H1 (cell line): ENCODE measurements at places on chromosomes 4 and X. TPM values are rescaled to one million over a fixed set of nuclear protein-coding genes. Genes with fewer than 3 reads are reported as not detected.

MUC7 gene
- not detected in 2 replicates for total RNA-seq

VSIG1 gene
- total RNA-seq: 1.6 and 2.2 TPM in 2 replicates

NAA11 gene
- not detected in 2 replicates for total RNA-seq

DNA sequence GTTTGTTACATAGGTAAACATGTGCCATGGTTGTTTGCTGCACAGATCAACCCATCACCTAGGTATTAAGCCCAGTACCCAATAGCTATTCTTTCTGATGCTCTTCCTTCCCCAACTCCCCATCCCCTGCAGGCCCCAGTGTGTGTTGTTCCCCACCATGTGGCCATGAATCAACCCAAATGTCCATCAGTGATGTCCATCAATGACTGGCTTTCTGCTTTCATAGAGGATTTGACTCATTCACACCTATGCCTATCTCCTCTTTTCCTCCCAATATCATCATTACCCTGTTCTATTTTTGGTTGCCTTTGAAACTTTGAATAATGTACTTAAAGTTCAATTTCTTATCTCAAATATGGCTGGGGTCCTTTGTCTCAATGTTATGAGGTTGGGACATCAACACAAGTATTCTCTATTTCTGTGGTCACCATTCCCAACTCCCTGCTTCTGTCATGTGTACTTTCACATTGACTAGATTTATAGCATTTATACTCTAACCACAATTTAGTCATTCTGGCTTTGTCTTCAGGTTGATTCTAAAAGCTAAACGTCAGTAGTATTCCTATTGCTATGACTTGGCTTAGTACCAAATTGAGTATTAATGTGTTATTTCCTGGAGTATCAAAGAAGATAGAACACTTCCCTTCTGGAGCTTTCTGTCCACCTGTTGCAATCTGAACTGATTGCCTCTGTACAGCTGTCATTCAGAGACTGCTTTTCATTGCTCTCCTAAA is 107.2 kb downstream of the TAB3 start:
- DNase-seq: no peak

GRCh38 chr4:131302108-131302507 is 1847.0 kb upstream of the PCDH10 start:
- no peak for DNase-seq

- no peak for DNase-seq
These were observed 46.2 kb downstream of the SMARCA5 start for GRCh38 chr4:143559757-143560147.

UGT2A1 gene
- 0.19 TPM in 1 of 2 replicates, not detected in the other for total RNA-seq

ELF4 gene
- 1.8 and 2.3 TPM in 2 replicates for total RNA-seq

- DNase-seq: no peak
These were observed 31.8 kb downstream of the USP11 start for GRCh38 chrX:47264483-47265173.

DNA sequence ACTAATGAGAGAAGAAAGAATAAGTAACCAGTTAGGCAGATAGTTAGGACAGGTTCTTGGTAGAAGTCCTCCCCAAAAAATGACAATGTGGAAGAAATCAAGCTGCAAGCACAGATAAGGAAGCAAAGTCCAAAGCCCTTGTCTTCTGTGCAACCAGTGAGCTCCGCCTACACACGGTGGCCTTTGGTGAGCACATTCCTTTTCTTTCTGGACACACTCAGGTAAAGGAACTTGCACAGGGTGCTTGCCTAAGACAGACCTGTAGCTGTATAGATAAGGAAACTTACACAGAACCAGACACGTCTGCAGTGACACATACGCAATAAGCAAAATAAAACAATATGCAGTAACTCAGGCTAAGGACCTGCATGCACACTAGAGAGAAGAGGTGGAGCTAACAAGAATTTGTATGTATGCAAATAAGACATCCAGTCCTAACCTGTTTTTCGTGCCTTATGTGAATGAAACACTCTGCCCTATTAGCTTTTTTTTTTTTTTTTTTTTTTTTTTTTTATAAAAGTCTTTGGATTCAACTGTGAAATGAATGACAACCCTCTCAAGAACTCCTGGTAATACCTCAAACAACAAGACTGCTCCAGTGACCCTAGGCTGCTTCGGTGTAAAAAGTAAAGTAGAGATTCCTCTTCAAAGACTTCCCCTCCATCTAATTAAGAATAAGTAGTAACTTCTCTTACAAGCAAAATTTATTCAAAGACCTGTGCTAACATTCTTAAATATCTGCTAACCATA is 48.8 kb downstream of the UGT2B10 start:
- no peak for DNase-seq

DNA sequence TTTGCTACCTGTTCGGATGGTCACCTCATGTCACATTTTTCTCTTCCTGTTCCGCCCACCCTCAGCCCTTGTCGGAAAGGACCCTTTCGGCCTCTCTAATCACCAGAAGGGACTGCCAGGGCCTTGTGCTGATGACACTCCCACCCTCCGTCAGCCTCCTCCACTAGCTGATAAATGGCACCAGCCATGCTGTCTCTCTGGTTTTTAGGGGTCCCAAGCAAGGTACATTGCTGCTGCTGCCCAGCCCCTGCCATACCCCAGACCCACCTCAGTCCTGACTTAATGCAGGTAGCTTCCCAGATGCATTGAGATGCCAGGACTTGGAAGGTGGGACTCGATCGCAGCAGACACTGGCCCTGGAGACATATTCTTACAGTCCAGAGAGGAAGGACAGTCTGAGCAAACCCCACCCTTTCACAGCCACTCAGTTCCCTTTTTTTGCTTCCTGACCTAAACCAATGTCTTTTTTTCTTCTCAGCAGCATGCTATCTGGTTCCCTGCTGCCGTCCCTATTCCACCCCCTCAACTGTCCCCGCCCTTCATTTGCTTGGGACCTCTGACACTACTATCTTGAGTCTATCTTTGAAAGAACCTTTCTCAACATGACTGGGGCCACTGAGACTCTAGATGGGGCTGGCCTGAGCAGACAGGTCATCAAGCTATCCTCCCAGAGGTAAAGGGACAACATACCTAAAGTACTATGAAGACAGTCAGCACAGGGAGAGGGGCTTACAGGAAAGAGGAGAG is at the start of gene BTK:
TSS of gene BTK (minus strand) at position 397 of the 747 bp plus-strand sequence. CDS start 10,907 bp downstream, outside the sequence.
- no peak for DNase-seq

CXorf51A gene
- not detected in 2 replicates for total RNA-seq

GRCh38 chr4:56460085-56460484 is 7.3 kb upstream of the SRP72 start:
- DNase-seq: no peak

DNA sequence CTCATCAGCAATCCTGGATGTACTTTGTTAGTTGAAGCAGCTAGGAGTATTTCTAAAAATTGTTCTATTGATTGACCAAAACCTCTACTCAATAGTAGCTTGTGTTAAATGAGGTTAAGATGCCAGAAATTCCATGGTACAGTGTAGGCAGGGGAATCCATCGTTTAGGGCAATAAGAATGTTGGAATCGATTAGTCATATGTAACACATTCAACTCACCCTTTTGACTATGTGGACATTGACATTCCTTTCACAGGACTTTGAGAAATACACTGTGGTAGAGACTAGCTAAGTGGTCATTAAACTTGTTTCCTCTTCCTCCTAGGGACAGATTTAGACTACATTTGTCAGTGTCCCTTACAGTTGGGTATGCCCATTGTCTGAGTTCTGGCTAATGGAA is 40.2 kb downstream of the KDM5C start:
- no peak for DNase-seq

DNA sequence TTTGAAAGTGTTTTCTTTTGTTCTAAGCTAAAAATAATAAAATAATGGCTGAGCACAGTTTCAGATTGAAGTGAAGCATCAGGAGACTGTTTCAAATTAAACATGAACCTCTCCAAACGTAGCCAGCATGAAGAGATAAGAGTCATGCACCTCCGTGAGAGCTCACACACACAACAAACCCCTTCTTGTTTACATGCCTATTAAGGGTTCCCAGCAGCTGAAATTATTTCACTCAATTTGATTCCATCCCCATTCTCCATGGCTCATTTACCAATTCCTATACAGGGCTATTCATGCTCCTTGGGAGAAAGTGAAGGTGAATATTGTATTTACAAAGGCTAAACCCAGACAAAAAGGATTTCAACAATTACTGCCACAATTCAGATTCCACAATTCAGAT is 954.1 kb upstream of the INTU start:
- no peak for DNase-seq
